ENCODE measurements at places on chromosomes 6 and 20. TPM values are rescaled to one million over a fixed set of nuclear protein-coding genes. Genes with fewer than 3 reads are reported as not detected.

DNA sequence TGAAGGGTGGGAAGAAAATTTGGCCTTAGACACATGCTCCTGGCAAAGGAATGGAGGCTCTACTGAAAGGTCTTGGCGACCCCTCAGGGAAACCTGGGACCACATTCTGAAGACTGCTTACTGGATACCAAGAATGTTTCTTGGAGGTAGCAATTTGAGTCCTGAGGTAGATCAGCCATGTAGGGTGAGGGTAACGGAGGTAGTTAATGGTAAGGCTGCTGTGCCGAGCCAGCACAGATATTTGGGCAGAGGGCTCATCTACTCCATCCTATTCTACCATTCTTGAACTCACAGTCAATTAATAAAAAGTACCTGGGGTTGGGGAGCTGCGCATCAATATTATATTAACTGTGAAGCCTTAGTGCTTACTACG is 401 bp upstream of the PHF3 start:
- no peak for DNase-seq

- peak; percentile 99 for DNase-seq
These were observed 37.8 kb downstream of the ZC2HC1B start for GRCh38 chr6:143901885-143902750.

GRCh38 chr20:51387125-51387875 is 155.2 kb downstream of the NFATC2 start:
- no peak for DNase-seq

Gene BPIFB4
- polyA plus RNA-seq = 0.07 TPM

Gene SULF2
- 121 TPM for polyA plus RNA-seq

Gene OR2H1
- not detected for polyA plus RNA-seq

DNA sequence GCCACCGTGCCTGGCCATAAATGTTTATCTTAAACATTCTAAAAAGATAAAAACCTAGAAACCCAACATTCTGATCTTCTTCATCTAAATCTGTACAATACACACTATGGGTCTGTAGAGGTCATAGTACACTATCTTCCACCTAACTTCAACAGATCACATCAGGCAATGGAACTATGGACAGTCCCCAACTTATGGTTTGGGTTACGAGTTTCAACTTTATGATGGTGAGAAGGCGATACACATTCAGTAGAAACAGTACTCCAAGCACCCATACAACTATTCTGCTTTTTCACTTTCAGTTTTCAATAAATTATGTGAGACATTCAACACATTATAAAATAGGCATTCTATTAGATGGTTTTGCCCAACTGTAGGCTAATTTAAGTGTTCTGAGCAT is 23.1 kb downstream of the FKBP5 start:
- no peak for DNase-seq

DNA sequence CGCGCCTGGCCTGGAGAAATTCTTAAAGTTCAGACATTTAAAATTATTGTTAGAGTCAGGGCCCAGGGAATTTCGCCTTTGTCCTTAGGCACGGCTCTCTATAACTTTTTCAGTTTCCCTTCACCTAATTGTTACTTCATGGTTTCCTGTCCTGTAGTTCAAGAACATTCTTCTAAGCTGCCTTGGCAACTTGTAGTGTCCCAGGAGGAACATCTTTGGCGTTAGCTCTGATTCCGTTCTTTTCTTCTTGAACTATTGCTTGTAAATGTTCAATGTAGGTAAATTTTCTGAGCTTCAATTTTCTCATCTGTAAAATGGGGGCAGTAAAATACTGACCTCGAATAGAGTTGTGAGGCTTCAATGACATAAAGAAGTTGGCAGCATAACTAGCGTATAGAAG is 41.8 kb downstream of the TIAM2 start:
- peak; percentile 82 for DNase-seq

GRCh38 chr20:63635431-63636141 is 8.7 kb upstream of the GMEB2 start:
- DNase-seq = no peak

- DNase-seq = no peak
These were observed 31.2 kb downstream of the SAMHD1 start for GRCh38 chr20:36920334-36920730.

GRCh38 chr6:149867876-149868640 is 3.9 kb upstream of the LRP11 start:
- no peak for DNase-seq

Gene TP53INP2
- 11.7 TPM for polyA plus RNA-seq

DNA sequence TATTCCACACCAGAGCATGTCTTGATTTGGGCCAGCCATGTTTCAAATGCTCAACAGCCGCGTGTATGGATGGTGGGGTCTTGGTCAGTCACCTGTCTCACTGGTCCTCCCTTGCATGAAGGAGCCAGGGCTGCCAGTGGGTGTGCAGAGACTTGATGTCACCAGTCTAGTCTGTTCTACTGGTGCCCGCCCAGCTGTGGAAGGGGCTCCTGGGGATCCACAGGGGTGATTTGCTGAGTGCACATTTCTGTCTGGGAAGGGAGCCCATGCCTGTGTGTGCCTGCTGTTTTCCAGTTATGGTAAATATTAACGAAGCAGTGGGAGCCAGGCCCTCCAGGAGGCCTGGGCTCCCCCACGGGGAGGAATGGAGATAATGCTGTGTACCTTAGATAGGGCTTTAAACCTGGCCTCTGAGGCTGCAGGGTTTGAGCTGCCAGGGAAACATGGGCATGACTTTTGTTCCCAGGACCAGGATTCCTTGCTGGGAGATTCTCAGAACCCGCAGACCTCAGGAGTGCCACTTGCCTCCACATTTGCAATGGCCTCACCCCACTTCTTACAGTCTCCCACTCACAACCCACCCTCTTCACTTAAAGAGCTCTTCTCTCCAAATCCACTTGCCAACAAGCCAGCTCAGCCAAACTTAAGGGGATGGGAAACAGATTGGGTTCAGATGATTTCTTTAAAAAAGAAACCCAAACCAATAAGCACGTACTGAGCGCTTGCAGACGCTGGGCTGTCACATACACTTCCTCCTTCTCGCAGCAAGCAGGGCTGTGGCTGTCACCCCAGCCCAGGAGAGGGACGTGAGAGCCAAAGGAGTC is 54.1 kb downstream of the VEGFA start:
- peak; percentile 37 for DNase-seq

- DNase-seq = peak; percentile 20
These were observed 50.4 kb downstream of the MAP3K7 start for GRCh38 chr6:90536520-90536919.

Gene TNXB
- polyA plus RNA-seq = 205 TPM

GRCh38 chr20:51128198-51128597 is 105.3 kb upstream of the KCNG1 start:
- DNase-seq = no peak

GRCh38 chr6:135880066-135880972 is 28.8 kb downstream of the PDE7B start:
- peak; percentile 44 for DNase-seq

GRCh38 chr6:167735084-167735950 is 91.4 kb upstream of the AFDN start:
- DNase-seq = no peak

DNA sequence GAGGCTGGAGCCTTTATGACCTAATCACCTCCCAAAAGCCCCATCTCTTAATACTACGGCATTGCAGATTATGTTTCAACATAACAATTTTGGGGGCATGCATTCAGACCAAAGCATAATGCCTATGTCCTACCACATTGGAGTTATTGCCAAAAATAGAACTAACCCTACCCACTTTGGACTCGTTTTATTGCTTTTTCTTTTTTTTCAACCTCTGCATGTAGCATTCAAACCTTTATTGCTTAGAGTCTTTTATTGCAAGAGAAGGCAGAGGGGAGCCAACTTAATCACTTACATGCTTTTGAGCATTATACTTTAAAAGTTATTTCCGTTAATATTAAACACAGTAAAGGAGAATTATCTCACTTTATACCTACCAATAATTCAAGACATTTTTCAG is 8.1 kb upstream of the MBOAT1 start:
- no peak for DNase-seq

Gene PI16
- 13.4 TPM for polyA plus RNA-seq

Gene NKAIN2
- 9.8 TPM for polyA plus RNA-seq

GRCh38 chr6:41422161-41422560 is 86.8 kb downstream of the NCR2 start:
- no peak for DNase-seq

Gene SLC2A10
- polyA plus RNA-seq = 20.5 TPM

DNA sequence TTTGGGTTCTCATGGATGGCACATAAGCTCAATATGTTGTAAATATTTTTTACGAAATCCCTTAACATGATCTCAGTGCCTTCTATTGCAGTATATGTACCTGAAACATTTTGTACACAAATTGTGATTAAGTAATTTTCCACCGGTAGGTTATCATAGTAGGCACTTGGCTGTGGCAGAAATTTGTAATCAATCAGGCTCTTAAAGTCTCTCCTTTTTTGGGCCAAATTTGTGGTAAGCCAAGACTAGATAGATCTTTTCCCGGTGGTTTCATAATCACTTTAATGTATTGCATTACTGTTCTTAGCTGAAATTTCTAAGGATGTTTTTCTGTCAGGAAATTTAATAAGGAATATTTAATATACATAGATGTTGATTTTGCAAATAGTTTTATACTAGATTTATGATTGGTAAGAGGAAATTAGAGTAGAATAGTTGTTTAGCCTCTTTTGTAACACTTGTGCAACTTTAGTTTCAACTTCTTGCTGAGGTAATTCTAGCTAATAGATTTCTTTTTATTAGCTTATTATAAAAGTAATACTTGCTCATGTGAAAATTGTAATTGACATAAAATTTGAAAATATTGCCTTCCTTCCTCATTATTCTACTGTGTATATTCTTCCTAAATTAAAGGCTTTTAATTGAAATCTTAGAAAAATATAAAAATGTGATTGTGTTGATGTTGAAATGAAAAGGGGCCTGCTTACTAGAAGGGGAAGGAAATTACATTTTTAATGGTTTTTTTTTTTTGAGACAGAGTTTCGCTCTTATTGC is 3.2 kb downstream of the PCMT1 start:
- DNase-seq = no peak

DNA sequence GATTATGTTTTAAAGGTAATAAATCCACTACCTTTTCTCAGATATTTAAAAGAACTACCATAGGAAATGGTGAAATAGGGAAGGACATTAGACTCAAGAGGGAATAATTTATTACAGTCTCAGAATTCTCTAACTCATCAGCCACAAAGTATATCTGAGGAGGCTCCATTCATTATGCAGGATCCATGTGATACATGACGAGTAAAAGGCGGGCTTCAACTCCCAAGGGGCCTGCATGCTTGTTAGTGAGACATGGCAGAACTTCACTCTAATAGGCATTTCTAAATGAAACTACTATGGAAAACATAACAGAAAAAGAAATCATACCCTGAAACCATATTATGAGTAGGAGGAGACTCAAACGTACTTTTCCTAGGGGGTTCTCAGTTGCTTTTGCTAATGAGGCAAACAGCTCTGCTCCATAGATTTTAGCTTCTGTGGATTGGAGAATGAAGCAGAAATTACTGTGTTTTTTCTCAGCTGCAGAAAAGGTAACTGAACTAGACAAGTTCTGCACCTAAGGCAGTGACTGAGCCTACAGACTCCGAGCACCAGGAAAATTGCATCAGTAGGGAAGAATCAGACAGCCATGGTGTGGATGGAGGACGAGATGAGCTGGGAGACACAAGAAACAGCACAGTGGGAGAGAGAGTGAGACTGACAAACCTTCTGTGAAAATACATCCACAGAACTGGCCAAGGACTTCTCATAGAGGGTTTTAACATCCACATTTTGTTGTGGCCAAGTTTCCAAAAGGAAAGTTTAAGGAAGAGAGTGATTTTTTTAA is 254.6 kb upstream of the PRDM1 start:
- DNase-seq = peak; percentile 36

DNA sequence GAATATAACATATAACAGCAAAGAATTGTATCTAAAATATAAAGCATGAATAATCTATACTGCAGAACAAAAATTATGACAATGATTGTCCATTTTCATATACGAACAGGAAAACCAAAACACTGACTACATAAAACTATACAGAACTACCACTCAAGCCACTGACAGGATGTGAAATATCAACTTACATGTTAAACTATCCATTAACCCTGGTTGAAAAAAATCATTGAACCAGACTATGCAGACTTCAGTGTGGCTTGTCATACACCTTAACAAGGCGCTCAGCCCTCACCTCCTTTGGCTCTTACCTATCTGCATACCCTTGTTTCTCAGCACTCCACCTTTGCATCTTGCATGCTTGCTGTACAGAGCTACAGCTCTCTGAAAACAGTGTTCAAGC is 34.9 kb downstream of the ASCC3 start:
- DNase-seq = no peak

- DNase-seq = no peak
These were observed 9.2 kb upstream of the BNIP5 start for GRCh38 chr6:36345681-36346466.

GRCh38 chr20:49851991-49852390 is 39.4 kb downstream of the SLC9A8 start:
- DNase-seq = peak; percentile 45

Gene ANKRD66
- 0.53 TPM for polyA plus RNA-seq

- no peak for DNase-seq
These were observed 42.8 kb upstream of the RALGAPA2 start for GRCh38 chr20:20755231-20755630.

GRCh38 chr6:122035173-122035572 is 364.3 kb upstream of the HSF2 start:
- DNase-seq = peak; percentile 70

- DNase-seq = no peak
These were observed 578.3 kb downstream of the PTPRT start for GRCh38 chr20:42611423-42611822.

- DNase-seq = peak; percentile 88
These were observed 6.9 kb upstream of the BLCAP start for GRCh38 chr20:37534401-37535157.

Gene AKAP7
- 14.8 TPM for polyA plus RNA-seq

Gene LY6G6D
- polyA plus RNA-seq = not detected

Gene COL9A1
- 5.4 TPM for polyA plus RNA-seq

Gene GRM4
- polyA plus RNA-seq = 2.2 TPM

Gene GCNT2
- polyA plus RNA-seq = 2.8 TPM

GRCh38 chr20:63558804-63559484 is 5.0 kb downstream of the FNDC11 start:
- DNase-seq = no peak

DNA sequence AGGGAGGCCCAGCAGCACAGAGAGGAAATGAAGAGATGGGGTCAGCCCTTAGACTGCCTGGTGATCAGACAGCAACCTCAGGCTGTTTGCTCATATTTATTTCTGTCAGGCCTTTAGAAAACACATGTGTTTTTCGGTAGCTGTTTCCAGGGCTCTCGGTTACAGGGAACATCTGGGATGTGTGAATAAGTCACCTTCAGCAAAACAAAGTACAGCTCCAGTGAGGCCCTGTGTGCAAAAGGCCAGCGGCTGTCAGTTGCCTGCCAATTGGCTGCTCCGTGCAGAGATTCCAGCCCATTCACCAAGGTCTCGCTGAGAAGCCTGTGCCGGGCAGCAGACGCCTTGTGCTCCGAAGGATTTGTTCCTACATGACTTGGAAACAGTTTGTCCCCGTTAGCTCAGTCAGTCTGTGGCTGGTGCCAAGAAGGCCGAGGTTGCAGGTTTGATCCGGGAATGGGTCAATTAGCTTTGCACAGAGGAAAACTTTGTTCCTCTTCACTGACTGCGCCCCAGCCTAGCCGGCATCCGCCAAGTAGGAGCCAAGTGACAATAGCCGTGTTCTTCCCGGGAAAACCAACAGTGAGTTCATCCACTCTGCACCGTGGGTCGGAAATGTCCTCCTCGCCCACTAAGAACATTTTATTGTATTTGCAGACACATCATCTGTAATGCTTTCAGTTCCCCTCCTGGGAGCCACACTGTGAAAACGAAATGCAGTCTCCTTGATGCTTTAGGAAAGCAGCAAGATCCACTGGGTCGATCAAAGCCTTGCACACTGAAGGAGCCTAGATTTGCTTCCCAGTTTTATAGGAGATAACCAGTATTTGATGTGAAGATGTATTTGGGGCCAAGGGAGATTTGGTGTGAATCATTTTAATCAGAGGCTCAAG is 315.4 kb upstream of the CDYL start:
- DNase-seq = peak; percentile 95

- DNase-seq = peak; percentile 60
These were observed 49.7 kb downstream of the TOP1 start for GRCh38 chr20:41078329-41078728.
